NCI-H510A (cell line): ENCODE measurements at places on chromosomes 4 and X.

GRCh38 chr4:145281951-145282350, 101.6 kb upstream of the OTUD4 start:
- DNase-seq = no peak

- DNase-seq = no peak
These were observed 215.7 kb upstream of the SPIN4 start for GRCh38 chrX:63566856-63567255.

DNA sequence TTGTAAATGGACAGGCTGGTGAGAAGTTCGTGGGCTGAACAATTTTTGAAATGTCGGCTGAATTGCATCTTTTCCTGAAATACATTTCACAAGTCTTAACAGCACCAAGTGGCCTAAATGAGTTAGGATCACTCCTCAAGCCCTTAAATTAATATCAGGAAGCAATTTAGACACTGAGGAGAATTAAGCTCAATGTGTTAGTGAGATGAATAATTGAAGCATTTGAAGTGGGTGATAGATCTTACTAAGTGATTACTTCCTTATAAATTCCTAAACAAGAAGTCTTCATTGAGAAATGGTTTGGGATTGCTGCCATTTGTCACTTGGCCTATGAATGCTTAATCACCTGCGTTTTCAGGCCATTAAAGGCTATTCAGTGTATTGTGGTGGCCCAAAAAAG, 116.8 kb downstream of the NAA11 start:
- DNase-seq = no peak

DNA sequence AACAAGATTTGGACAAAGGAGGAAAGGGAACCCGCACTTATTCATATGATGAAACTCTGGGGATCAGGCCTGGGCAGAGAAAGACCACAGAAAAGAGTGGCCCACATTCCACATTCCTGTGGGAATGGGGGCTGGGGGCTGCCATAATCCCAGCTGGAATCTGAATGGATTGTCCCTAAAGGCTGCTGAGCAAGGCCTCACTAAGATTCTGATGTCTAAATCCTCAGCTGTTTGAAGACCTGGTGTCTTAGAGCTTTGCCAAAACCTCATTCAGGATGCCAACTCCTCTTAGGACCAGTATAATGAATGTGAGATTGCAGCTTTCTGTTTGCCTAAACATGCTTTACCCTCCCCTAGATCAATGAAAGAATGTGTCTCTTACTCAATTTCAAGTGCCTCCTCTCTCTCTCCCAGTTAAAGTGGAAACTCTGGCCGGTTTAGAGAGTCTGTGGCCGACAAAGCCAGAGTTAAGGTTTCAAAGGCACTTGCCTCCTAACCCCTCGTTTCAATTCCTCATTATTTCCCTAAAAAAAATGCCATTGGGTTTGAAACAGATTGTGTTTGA, 33.3 kb upstream of the GPC4 start:
- no peak for DNase-seq

DNA sequence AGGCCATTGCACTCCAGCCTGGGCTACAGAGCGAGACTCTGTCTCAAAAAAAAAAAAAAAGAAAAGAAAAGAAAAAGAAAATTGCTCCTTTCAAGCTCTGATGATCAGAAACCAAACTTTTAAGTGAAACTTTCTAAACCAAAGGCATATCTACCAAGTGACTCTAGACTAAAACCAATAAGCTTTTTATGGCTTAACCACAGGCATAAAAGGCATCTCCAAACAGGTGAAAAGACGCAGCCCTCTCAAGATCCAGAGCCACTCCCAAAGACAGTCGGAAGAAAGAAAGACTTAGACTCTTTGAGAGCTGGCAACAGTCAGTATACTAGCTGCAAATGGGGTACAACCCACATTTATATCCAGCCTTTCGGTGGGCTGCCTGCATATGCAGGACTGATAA, 117.1 kb upstream of the AP1S2 start:
- DNase-seq = no peak

DNA sequence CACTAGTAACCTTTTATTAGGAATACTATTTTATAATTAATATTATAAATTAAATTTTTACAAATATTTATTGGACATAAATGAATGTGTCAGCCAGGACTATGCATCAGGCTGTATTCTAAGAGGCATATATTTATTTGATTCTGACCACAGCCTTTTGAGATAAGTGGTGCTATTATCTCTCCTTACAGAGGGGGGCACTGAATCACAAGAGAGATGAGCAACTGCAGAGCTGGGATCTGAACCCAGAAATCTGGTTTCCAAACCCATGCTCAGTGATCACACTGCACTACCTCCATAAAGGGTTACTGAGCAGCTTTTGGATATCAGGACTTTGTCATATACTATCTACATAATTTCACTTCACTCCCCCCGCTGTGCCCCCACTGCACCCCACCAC, 322.0 kb downstream of the TMA16 start:
- DNase-seq = no peak

GRCh38 chr4:168682898-168683500, 186.1 kb downstream of the PALLD start:
- no peak for DNase-seq

DNA sequence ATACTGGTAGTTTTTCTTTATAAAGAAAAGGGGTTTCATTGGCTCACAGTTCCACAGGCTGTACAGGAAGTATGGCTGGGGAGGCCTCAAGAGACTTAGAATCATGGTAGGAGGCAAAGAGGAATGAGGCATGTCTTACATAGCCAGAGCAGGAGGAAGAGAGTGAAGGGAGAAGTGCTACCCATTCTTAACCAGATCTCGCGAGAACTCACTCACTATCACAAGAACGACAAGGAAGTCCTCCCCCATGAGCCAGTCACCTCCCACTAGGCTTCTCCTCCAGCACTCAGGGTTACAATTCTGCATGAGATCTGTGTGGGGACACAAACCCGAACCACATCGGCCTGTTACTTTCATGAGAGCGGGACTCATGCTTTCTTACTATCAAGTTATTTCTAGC, 240.5 kb downstream of the TENM3 start:
- DNase-seq = no peak
